ENCODE measurements at places on chromosomes 12 and 14. TPM values are rescaled to one million over a fixed set of nuclear protein-coding genes. Genes with fewer than 3 reads are reported as not detected.

DNA sequence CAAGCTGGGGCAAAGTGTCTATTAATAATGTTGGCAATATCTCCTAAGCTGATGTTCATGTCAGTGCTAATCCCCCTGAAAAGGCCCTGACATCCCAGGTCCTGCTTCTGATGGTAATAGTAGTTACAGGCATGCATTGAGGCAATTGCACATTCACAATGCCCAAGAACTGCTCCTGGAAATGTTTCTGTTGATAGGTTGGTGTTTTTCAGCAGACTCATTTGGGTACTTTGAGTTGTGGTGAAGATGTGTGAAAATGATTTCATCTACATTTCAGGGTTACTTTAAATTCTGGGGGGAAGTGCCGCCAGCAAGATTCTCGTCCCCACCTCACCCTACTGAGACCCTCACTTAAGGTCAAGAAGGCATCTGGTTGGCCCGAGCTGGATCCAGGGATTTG is 92.9 kb downstream of the BBS10 start:
- no peak for DNase-seq

- no peak for DNase-seq
Measured at GRCh38 chr14:21106176-21106497, 5.3 kb downstream of the TMEM253 start.

DNA sequence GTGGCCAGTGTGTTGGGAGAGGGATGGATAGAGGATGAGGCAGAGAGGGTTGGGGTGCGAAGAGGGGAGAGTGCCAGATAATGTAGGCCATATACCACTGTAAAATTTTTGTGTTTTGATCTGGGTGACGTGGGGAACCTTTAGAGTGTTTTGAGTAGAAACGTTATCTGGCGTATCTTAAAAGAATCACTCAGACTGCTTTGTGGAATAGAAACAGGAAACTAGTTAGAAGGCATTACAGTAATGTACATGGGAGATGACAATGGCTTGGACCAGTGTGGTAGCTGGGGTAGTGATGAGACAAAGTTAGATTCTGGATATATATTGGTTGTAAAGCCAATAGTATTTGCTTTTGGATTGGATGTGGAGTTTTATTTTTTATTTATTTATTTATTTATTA is 20.6 kb downstream of the ATF1 start:
- DNase-seq, result no peak

- no peak for DNase-seq
Measured at GRCh38 chr12:1534748-1535147, 59.6 kb downstream of the FBXL14 start.

DNA sequence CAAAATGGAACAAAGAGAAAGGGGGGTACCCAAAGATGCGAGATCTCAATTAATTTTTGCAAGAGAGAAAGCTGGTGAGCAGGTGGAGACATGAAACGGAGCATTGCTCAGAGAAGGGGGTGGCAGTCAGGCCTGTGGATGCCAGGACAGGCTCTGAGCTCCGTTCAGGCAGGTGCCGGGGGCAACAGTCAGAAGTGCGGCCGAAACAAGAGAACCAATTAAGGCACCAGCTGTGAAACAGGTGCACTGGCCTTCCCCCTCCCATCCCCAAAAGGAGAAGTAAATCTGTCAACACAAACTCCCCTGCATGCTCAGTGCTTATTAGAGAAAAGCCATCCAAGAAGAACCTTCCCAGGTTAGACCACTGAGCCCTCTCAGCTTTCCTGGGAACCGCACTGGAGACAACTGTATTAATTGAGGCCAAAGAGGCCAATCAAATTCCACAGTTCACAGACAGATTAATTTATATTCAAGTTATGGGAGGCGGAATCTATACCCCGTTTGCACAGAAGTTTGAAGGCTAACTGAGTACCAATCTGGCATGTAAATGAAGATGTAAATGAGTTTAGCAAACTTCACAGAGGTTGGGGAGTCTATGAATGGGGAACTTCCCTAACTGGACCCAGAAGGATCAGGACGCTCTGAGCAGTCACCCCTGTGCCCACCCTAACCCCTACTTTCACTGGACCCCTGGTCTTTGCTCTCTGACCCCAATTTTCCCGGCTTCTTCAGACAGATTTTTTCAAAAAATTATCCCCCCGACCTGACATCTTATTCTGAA is 20.9 kb downstream of the OAS2 start:
- DNase-seq, result no peak

Gene DIABLO
- total RNA-seq, result 90.3 TPM

GRCh38 chr14:95685978-95686922 is at the start of gene TCL1B:
TCL1B (plus strand) TSS chr14:95686426; CDS start chr14:95686468, 42 bp downstream.
- no peak for DNase-seq

DNA sequence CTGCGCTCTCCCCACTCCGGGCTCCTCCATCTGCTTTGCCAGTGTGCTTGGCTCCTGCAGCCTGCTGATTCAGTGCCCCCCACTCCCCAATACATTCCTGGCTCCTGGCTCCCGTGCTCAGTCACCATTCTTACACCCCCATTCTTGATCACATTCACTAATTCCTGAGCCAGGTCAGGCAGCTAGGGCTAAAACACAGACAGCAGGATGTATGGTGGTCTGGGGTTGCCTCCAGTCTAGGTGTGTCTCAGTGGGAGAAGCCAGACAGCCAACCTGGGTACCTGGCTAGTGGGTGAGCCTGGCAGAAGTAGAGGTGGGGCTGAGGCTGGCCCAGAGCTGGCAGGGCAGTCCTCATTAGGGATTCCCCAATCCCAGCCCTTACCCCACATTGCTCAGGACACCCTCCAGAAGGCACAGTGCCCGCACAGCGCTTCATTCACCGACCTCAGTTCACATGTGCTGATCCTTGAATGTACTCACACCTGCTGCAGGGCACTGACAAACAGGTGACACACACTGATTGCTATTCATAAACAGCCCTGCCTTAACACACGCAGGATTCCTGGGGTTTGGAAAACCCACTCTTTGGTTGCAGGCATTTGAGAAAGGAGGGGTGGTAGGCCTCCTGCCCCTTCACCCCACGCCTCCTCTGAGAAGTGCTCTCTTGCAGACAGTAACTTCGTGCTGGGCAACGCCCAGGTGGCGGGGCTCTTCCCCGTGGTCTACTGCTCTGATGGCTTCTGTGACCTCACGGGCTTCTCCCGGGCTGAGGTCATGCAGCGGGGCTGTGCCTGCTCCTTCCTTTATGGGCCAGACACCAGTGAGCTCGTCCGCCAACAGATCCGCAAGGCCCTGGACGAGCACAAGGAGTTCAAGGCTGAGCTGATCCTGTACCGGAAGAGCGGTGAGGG is 1.7 kb downstream of the KCNH3 start:
- DNase-seq, result no peak

DNA sequence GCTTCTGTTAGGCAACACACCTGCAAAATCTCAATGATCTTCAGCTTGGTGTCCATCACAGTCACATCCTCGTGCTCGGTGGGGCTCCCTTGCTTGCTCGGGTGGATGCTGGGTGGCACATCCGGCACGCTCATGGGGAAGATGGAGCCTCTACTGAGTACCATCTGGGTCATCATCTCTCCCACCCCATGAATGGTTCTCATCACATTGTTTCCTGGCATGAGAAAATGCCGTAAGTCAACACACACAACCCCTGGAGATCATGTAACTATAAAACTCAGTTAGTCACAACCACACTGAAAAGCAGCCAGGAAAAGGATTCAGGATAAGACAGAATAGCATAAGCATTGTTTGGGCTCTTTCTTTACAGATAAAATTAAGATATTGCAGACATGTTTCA is 201.1 kb downstream of the ITPR2 start:
- DNase-seq, result no peak

DNA sequence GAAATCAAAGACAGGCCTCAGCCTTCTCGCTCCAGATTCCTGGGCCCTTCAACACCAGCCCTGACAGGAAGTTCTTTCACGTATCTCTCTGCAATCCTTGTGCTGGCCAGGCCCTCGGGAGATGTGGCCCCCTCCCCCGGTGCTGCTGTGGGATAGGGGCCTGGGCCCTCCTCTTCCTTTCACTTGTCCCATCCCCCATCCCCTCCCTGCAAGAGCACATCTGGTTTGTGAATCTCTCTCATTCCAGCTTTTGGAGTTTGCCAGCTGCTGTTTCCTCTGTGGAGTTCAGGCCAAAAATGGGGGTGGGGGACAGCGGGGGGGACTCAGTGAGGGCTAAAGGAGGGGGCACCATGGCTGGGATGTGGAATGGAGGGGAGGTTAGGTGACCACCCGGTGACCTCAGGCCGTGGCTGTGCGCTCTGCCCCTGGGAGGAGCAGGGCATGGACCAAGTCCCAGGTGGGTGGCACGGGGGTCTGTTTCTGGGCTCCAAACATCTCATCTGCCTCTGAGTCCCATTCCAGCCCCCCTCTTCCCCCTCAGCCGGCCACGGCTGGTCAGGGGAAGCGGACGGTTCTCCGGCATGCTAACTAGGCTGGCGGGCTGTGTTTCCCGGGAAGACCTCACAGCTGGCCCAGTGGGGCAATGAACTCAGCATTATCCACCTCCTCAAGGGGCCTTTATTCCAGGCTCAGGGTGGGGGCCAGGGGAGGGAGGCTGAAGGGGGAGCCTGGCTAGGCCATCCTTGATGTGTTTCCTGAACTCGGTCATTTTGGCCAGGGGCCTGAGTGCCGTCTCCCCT is 7.4 kb downstream of the LRP1 start:
- no peak for DNase-seq
